CD4-positive, alpha-beta T cell (primary cell): ENCODE measurements at places on chromosomes 16 and 17. TPM values are rescaled to one million over a fixed set of nuclear protein-coding genes. Genes with fewer than 3 reads are reported as not detected.
A peak's percentile ranks its signal among the peaks of the same experiment; 100 is the strongest.

GRCh38 chr17:8935191-8935590 is 30.3 kb downstream of the PIK3R5 start:
- H3K4me3 ChIP-seq = no peak overlapping the region
- H3K27ac ChIP-seq = peak overlapping the region; percentile 50
- peaks cover 34% of the 10 kb centered on the region for H3K4me1 ChIP-seq
- H3K36me3 ChIP-seq = peaks cover 17% of the 10 kb centered on the region
- no peaks in the 10 kb centered on the region for H3K27me3 ChIP-seq

GRCh38 chr16:79821911-79822310 is 221.4 kb upstream of the MAF start:
- no peaks in the 10 kb centered on the region for H3K4me1 ChIP-seq
- no peak overlapping the region for H3K4me3 ChIP-seq
- no peaks in the 10 kb centered on the region for H3K27me3 ChIP-seq

DNA sequence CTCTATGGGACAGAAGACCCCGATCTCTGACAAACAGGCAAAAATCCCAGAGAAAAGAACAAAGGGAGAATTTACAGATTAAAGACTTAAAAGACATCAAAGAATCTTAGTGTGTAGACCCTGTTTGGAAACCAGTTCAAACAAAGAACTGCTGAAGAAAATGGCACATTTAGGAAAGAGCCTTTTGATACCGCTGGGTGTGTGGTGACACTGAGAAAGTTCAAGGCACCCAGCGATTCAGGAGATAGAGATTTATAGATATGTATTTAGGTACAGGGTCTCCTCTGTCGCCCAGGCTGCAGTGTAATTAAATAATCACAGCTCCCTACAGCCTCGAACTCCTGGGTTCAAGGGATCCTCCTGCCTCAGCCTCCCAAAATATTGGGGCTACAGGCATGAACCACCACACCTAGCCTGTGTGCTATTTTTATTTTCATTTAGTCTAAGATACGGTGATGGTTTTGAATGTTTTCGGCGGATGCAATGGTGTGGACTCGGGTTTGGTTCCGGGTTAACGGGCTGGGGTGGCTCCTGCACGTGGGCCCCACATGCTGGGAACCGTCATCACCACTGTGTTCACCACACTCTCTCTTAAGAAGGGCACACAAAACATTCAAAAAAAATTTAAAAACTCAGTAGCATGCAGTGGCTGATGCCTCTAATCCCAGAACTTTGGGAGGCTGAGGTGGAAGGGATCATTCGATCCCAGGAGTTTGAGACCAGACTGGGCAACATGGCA is 114.0 kb downstream of the ZNF778 start:
- H3K4me1 ChIP-seq = peaks cover 82% of the 10 kb centered on the region
- no peaks in the 10 kb centered on the region for H3K27me3 ChIP-seq
- no peak overlapping the region for H3K4me3 ChIP-seq

DNA sequence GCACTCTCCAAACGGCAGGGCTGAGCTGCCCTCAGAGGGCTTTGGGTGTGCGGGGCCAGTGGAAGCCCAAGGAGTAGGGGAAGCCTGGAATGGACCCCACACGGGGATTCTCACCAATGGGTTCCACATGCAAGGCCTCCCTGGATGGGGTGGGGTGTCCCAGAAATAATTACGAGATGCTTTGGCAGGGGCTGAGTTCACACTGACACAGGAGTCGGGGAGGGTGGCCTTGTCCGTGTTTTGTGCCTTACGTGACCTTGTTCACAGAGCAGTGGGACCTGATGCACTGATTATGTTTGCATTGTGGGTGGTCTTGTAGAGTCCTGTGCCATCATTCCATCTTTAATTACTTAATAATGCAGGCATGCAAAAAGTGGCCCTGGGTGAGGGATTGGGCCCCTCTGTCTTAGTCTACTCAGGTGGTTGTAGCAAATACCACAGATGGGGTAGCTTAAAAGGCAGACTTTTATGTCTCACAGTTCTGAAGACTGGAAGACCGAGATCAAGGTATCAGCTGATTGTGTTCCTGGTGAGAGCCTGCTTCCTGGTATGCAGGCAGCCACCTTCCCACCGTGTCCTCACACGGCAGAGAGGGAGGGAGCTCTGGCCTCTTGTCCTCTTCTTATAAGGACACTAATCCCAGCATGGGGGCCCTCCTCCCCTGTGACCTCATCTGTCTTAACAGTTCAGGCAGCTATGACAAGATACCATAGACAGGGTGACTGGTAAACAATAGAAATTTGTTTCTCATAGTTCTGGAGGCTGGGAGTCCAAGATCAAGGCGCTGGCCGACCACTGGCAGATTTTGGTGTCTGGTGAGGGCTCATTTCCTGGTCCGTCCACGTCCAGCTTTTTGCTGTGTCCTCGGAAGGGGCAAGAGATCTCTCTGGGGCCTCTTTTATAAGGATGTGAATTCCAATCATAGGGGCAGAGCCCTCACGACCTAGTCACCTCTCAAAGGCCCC is 239.4 kb downstream of the IRF8 start:
- no peak overlapping the region for H3K27ac ChIP-seq
- H3K36me3 ChIP-seq = no peaks in the 10 kb centered on the region
- no peak for DNase-seq

HEATR9 gene
- total RNA-seq = 0.61 TPM
